ENCODE measurements at places on chromosomes 2 and 18.
A peak's percentile ranks its signal among the peaks of the same experiment; 100 is the strongest.

DNA sequence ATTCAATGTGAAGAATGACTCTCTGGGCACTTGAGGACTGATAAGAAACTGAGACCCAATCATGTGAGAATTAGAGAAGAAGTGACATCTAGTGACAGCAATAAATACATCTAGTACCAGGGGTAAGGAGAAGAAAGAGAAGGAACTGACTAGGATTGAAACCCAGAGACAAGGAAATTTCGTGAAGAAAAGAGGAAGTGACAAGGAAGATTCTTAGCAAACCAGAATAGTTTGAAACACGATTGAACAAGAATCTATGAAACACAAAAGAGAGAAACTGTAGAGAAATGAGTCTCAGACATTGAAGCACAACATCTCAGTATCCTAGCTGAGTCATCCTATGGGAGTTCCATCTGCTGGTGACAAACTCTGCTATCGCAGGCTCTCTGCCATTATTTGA is 571.9 kb upstream of the PKDCC start:
- DNase-seq: no peak

GRCh38 chr2:28404086-28404485 is 11.4 kb downstream of the FOSL2 start:
- DNase-seq: no peak

DNA sequence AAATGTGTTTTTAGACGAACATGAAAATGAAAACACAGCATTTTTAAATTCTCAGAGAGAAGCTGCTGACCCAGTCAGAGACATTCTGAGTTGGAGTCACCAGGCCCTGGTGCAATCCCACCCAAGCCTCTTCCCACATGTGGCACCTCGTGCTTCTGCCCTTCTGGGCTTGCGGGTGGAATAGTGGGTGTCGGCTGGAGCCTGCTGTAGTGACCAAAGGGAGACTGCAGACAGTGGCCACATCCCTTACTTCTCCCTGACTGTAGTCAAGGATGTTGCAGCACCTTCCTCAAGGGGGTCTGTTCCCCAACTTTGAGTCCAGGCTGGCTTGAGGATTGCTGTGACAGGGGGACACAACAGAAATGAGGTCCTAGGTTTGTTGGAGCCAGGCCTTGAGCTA is 104.4 kb upstream of the GLI2 start:
- DNase-seq: no peak

DNA sequence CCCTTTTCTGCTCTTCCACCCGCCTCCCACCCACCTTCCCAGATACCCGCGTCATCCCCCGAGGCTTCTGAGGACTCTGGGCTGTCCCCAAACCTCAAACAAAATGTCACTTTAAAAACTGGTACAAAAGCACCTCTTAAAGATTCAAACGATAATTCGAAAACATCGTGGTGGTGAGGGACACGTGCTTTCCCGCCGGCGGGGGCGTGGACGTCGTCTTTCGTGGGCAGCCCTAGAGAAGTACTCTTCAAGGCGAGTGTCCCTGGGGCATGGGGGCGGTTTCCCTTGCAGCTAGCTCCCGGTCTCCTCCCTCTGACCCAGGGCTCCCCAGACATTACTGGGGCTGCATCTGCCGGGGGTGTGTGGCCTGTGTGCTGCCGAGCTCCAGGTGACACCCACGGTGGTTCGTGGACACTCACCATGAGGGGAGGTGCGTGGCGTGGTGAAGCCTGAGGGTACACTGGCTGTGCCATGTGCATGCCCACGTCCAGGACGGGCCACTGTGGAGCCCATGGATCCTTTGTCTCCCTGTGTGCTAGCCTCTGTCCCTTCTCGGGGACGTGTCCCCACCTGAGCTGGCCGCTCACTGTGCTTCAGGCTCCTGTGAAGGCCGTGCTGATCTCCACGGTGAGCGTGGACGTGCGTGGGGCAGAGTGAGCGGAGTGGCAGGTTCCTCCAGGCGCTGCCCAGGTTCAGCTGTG is 117.8 kb downstream of the NFATC1 start:
- no peak for DNase-seq

DNA sequence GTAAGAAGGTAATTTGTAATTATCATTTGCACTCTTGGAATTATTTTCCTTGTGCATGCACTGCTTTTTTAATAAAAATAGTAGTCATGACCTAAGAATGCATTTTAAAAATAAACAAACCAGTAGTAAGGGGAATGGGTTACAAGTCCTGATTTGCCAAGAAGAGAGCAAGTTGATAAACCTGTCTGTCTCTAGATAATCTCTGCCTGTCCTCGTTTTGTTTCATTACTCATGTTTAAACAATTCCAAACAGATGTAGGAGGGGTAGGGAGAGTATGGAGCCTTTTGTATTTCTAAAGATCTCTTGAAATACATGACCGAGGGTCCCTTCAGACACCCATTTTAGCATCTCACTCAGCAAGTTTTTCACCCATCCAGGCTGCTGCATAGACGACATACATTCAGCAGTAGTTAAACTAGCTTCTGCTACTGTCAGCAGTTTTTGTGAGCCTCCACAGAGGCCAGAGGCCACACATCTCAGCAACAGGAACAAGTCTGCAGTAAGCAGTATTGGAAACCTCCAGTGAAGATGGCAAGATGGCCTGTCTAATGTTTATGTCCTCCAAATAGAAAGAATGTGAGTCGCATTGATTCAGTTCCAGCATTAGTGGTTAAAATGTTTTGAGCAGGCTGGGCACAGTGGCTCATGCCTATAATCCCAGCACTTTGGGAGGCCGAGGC is 2.3 kb upstream of the EXOC6B start:
- peak; percentile 23 for DNase-seq

DNA sequence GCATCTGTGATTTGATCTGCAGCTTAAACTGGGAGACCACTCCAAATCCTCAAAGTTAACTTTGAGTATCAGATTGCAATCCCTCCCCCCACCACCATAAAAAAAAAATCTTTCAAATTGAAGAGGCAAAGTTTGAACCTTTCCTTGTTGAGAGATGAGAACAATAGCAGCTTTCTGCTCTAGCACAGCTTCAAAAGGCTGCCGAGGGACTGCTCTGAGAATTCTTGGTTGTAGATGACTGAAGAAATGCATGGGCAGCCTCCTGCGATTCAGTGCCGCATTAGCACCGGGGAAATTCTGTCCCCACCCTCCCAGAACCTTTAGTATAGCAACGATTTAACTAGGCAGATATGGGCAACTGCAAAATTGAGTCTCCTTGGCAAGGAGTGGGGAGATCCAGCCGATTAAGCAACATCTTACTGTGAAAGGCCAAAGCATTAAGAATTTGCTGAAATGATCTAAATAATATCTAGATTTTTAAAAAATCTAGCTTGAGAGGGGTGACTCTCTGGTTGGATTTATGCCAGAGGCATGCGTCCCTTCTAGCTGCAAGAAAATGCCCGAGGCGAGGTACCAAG is 3.9 kb upstream of the SP5 start:
- no peak for DNase-seq

DNA sequence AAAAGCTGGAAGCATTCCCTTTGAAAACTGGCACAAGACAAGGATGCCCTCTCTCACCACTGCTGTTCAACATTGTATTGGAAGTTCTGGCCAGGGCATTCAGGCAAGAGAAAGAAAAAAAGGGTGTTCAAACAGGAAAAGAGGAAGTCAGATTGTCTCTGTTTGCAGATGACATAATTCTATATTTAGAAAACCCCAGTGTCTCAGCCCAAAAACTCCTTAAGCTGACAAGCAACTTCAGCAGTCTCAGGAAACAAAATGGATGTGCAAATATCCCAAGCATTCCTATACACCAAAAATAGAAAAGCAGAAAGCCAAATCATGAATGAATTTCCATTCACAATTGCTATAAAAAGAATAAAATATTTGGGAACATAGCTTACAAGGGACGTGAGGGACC is 11.1 kb downstream of the SLC8A1 start:
- no peak for DNase-seq

GRCh38 chr2:226354434-226354833 is 445.2 kb downstream of the IRS1 start:
- no peak for DNase-seq

GRCh38 chr18:3995476-3996102 is 459.5 kb downstream of the DLGAP1 start:
- peak; percentile 73 for DNase-seq

- no peak for DNase-seq
Observed at GRCh38 chr2:86414996-86415395, 26.2 kb upstream of the KDM3A start.

GRCh38 chr2:232104076-232104646 is 142.6 kb downstream of the DIS3L2 start:
- DNase-seq: no peak

DNA sequence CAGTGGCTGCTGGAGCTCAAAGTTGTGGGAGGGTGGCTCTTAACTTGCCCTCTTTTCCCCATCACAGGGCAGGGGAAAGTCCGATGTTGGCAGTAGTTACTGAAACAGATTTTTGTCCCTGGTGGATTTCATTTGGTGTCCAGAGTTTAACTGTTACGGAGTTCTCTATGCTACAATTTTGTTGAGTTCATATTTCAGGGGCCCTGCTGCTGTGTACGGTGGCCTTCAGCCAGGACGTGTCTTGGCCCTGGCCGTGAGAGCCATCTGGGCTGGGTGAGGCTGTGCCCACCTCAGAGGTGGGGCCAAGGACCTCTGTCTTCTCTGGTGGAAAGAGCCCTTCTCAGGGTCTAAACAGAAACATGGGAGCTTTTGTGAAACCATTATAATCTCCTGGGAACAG is 67.4 kb downstream of the SH3YL1 start:
- DNase-seq: no peak

GRCh38 chr2:135555311-135555710 is 24.0 kb downstream of the R3HDM1 start:
- DNase-seq: no peak

GRCh38 chr2:240595381-240596079 is 9.0 kb downstream of the CAPN10 start:
- DNase-seq: peak; percentile 35

- peak; percentile 98 for DNase-seq
Observed at GRCh38 chr2:62293490-62294271, 97.8 kb downstream of the B3GNT2 start.

DNA sequence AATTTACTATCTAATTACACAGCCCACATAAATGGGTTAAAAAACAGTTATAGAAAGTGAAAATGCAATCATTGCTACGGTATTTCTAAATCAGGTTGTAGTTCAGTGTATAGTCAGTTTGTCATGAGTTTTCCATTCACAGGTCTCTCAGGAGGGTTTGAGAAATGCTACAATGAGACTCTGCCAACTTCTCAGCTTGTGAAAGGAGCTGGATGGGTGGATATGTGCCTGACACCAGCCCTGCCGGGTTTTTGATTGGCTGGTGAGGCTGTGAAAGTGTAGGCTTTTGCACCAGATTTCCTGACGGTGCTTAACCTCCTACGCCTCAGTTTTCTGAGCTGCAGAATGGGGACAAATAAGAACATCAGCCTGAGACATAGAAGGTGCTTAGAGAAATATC is 102.6 kb upstream of the SMIM21 start:
- no peak for DNase-seq

- DNase-seq: no peak
Observed at GRCh38 chr2:44084850-44085249, 83.8 kb upstream of the PPM1B start.

GRCh38 chr18:39208190-39208589 is 1642.6 kb upstream of the CELF4 start:
- no peak for DNase-seq

GRCh38 chr2:201795607-201796477 is 10.5 kb upstream of the CDK15 start:
- DNase-seq: peak; percentile 80

- no peak for DNase-seq
Observed at GRCh38 chr2:29209551-29209950, 94.3 kb downstream of the CLIP4 start.

GRCh38 chr2:237190966-237191713 is 105.5 kb downstream of the COPS8 start:
- no peak for DNase-seq

DNA sequence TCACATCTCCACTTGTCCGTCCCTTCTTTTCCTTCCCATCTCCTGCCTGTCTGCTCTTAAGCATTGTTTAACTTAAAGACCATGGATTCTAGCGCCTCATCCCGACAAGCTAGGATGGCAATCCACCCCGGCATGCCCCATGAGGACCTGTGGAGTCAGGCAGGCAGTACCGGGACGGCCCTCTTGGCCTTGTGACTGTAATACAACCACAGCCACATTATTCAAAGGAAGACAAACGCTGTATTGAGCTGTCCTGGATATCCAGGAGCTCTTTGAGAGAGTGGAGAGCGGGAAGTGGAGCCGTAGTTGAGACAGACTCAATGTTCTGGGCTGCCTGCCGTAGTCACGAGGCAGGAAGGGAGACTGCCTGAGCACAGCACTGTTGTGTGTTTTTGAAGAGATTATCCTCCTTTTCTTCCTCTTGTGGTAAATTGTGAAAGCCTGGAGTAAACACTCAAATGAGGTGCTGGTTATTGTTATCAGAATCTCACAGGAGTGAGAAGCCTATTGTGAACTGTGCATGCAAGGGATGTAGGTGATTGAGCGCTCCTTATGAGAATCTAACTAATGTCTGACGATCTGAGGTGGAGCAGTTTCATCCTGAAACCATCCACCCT is 929.8 kb upstream of the CNTNAP5 start:
- DNase-seq: no peak

DNA sequence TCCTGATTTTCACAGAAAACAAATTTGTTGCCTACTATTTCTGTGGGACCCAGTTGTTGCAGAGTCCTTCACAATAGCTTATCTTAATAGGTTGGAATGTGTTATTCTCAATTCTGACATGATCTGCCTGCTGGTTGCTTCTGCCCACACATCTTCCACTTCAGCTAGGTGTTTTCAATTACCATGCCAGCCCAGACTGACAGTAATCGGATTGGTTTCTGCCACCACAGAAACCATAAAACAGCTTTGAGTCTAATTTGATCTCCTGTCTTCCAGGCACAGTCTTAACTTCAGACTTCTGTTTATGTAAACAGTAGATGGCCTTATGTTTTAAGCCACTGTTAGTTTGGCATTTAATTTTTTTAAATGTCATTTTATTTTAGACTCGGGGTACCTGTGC is 248.2 kb upstream of the RBMS1 start:
- DNase-seq: no peak

DNA sequence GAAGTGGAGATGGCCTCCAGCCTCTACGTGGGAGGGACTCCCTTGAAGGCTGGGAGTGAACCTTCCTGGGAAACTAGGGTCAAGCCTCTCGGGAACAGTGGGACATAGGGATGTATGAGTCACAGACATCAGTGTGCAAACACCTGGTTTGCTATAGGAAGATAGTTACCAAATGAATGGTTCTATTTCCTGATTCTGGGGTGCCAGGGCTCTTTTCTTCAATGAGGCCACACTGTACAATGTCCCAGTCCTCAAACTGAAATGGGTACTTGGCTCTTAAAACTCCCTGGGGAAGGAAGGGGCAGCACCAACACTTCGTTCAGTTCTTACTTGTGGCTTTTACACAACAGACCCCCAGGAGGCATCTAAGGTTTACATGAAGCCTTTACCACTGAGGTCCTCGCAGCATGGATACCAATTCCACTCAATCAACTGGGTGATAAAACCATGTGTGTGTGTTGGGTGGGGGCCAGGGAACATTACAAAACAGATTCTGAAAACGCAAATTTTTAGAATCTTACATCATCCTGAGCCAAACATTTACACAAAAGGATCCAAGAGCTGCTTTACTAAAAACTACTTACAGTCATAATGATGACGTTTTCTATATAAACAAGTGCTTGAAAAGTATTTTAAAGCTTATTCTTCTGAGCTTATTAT is 10.4 kb downstream of the ERFE start:
- peak; percentile 56 for DNase-seq

- no peak for DNase-seq
Observed at GRCh38 chr2:167015806-167016205, 127.5 kb downstream of the XIRP2 start.

- no peak for DNase-seq
Observed at GRCh38 chr2:77862120-77862519, 339.9 kb upstream of the LRRTM4 start.
